ENCODE measurements at places on chromosomes 6 and 20.

- no peak for DNase-seq
Observed at GRCh38 chr6:34388421-34388820, 4.0 kb downstream of the NUDT3 start.

DNA sequence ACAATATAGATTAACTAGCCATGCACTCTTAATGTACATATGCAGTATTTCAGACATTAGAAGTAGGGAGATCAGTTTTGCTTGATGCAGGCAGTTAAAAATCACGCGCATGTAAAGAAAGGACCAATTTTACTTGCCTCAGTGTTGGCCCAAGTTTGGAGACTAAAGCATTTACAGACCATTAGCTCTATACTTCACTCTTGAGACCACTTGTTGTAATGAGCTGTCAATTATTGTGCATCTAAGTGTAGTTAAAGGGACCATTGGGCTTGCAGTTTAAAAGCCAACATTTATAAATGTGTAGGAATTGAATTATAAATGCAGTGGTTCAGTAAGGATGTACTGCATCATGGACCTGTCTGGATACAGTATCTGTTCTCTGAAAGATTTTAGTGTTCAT is 53.7 kb downstream of the PLCB4 start:
- DNase-seq = no peak

GRCh38 chr6:144856622-144857021 is 571.5 kb downstream of the UTRN start:
- no peak for DNase-seq

DNA sequence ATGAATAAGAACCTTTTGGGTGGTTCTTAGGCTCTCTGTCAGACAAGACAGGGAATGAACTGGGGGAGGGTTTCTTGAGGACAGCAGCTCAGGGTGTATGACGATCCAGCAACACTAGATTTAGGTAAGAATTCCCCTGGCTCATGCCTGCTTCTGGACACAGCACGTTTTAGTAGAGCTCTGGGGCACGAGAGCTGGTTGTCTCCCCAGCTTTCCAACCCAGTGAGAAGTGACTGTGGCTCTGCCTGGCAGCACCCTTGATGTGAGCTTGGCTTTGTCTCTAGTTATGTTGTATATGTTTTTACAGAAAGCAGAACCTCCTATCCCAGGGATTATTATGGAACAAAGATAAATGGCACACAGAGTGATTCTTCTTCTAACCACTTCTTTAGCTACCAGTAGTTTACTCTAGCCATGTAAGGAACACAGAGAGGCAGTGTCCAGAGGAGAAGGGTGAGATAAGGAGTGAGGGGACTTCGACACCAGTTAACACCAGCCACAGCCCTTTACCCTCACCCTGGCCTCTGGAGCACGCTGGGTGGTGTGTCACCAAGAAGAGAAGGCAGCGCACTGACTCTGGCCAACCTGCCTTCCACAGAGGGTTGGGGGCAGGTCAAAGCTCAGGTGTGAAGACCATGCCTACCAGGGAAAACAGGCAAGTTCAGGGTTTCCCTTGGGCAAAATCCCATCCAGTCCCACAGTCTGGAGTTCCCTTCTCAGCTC is 3.9 kb downstream of the APOBEC2 start:
- DNase-seq = no peak

DNA sequence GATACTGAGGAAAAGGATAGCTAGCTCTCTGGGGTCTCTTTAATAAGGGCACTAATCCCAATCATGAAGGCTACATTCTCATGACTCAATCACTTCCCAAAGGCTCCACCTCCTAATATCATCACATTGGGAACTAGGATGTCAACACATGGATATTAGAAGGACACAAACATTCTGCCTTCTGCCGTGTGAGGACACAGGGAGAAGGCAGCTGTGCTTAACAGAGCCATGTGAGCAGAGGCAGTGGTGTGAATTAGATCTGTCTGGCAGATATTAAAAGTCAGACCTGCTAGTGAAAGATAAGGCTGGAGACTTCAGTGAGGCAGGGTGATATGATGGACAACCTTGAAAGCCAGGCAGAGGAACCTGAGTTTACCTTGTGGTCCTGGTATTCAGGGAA is 341.9 kb downstream of the ARHGAP18 start:
- no peak for DNase-seq

GRCh38 chr6:11329726-11330412 is 97.4 kb upstream of the NEDD9 start:
- DNase-seq = no peak

DNA sequence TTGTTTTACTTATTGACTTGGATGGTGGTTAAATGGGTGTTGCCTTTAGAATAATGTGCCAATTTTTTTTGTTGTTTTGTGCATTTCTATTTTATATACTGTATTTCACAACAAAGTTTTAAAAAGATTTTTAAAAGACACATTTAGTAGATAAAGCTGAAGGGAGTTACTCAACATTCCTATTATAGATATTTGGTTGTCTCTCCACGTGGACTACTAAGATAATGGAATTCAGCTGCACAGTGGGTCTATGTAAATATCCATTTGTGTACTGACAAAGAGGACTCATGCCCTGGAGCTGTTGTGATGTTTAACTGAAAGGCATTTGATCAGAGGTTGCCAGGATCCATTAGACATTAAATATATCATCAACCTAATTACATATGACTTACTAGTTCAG is 23.2 kb upstream of the FAM135A start:
- DNase-seq = no peak

- no peak for DNase-seq
Observed at GRCh38 chr6:7697432-7697819, 28.5 kb upstream of the BMP6 start.

- DNase-seq = no peak
Observed at GRCh38 chr20:32922466-32922865, 63.7 kb downstream of the EFCAB8 start.

DNA sequence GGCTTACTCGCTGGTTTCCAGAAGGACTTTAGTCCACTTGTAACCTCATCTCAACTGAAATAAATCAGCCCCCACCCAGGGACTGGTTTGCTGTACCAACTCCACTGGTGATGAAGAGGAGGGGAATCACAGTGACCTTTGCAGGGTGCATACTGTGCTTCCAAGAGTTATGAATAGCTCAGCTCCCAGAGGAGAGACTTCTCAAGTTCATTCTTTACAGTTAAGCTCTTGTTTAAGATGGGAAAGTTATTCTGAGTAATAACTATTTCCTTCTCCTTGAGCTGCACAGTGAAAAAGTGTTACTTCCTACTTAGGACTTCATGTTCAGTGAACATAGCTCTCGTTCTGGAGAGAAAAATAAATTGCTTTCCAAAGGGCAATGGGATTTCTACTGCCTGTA is 166.5 kb upstream of the ECI2 start:
- no peak for DNase-seq

DNA sequence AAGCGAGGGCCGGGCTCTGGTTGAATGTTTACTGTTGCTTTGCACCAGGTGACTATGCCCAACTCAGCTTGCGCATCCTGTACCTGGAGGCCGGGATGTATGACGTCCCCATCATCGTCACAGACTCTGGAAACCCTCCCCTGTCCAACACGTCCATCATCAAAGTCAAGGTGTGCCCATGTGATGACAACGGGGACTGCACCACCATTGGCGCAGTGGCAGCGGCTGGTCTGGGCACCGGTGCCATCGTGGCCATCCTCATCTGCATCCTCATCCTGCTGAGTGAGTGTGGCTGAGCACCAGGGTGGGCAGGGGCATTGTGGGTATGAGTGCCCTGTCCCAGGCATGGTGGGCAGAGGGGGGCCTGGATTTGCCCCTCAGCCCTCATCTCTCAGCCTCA is 136.1 kb downstream of the TAF4 start:
- DNase-seq = no peak

GRCh38 chr20:20211274-20211987 is 156.5 kb upstream of the INSM1 start:
- DNase-seq = no peak

Data from CD4-positive, alpha-beta T cell treated with Interleukin-15 for 4 hours (primary cell).